Activated CD4-positive, alpha-beta T cell treated with anti-CD3 and anti-CD28 coated beads, Interleukin-2, amount 10 ng/mL, durations not matched to agents 7 days and 5 days (primary cell): ENCODE measurements at places on chromosomes 11 and 22. TPM values are rescaled to one million over a fixed set of nuclear protein-coding genes. Genes with fewer than 3 reads are reported as not detected.

GLB1L2 gene
- 1.6 TPM for total RNA-seq

PDE2A gene
- total RNA-seq = 0.40 TPM

- DNase-seq = no peak
- peaks cover 9% of the 10 kb centered on the region for H3K36me3 ChIP-seq
- H3K27ac ChIP-seq = no peak overlapping the region
- peaks cover 10% of the 10 kb centered on the region for H3K4me1 ChIP-seq
- H3K27me3 ChIP-seq = peaks cover 3% of the 10 kb centered on the region
Observed at GRCh38 chr11:95568281-95568680, 221.3 kb downstream of the FAM76B start.

HSPB2 gene
- total RNA-seq = not detected

DNA sequence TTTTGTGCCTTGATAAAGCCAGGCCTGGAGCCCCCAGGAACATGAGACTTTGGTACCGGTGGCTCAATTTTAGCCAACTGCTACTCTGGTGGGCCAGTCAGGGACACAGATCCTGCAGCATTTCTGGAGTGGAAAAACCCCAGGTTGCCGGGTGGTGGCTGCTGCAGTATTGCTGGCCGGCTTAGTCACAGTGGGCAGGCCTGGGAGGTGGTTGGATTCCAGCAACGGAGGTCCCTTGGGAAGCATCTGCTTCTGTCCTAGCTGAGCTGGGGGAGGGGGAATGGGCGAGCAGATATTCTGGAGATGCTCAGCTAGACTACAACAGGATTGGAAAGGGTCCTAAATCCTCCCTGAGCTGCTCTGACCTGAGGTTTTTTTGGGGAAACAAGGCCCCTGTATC lies 31.6 kb upstream of the ACCSL start:
- no peaks in the 10 kb centered on the region for H3K36me3 ChIP-seq
- peaks cover 20% of the 10 kb centered on the region for H3K27me3 ChIP-seq
- no peak overlapping the region for H3K4me3 ChIP-seq
- no peak for DNase-seq

DNA sequence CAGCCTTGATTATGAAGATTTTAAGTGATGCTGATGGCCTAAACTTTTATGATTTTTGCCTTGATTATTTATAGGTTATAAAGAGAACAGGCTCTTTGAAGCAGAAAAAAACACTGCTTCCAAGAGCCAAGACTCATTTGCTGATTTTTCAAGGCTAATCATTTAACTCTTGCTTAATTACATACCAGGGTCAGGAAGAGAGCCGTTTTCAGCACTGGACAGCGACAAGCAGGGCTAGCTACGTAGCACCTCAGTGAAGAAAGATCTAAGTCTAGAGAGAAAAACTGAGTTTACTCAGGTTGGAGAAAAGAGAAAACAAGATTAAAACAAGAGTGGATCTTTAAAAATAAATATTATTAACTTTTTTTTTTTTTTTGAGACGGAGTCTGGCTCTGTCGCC lies 615.4 kb upstream of the B3GAT1 start:
- peak; percentile 46 for DNase-seq
- no peaks in the 10 kb centered on the region for H3K27me3 ChIP-seq
- no peaks in the 10 kb centered on the region for H3K36me3 ChIP-seq
- H3K27ac ChIP-seq = no peak overlapping the region
- H3K4me1 ChIP-seq = no peaks in the 10 kb centered on the region

- no peaks in the 10 kb centered on the region for H3K4me1 ChIP-seq
- DNase-seq = no peak
- H3K4me3 ChIP-seq = no peak overlapping the region
- no peak overlapping the region for H3K27ac ChIP-seq
- no peaks in the 10 kb centered on the region for H3K27me3 ChIP-seq
- no peaks in the 10 kb centered on the region for H3K36me3 ChIP-seq
Observed at GRCh38 chr11:37390576-37391083, 792.6 kb upstream of the RAG2 start.
